ENCODE measurements at places on chromosomes 5 and 9. TPM values are rescaled to one million over a fixed set of nuclear protein-coding genes. Genes with fewer than 3 reads are reported as not detected.

The DNAI1 gene
- not detected for total RNA-seq

The NTRK2 gene
- not detected for total RNA-seq

The CRB2 gene
- total RNA-seq, result 0.26 TPM

The STOML2 gene
- total RNA-seq, result 102 TPM

The RLN2 gene
- not detected for total RNA-seq

The PCDHGB4 gene
- total RNA-seq, result 0.07 TPM

The ANGPTL2 gene
- total RNA-seq, result 0.17 TPM

The GFPT2 gene
- total RNA-seq, result 50.5 TPM

The GPR150 gene
- not detected for total RNA-seq

The TIMD4 gene
- not detected for total RNA-seq

- no peak for DNase-seq
Observed at GRCh38 chr9:109460576-109460975, 37.5 kb downstream of the PTPN3 start.

- no peak for DNase-seq
Observed at GRCh38 chr5:140023611-140024191, 19.4 kb downstream of the NRG2 start.

DNA sequence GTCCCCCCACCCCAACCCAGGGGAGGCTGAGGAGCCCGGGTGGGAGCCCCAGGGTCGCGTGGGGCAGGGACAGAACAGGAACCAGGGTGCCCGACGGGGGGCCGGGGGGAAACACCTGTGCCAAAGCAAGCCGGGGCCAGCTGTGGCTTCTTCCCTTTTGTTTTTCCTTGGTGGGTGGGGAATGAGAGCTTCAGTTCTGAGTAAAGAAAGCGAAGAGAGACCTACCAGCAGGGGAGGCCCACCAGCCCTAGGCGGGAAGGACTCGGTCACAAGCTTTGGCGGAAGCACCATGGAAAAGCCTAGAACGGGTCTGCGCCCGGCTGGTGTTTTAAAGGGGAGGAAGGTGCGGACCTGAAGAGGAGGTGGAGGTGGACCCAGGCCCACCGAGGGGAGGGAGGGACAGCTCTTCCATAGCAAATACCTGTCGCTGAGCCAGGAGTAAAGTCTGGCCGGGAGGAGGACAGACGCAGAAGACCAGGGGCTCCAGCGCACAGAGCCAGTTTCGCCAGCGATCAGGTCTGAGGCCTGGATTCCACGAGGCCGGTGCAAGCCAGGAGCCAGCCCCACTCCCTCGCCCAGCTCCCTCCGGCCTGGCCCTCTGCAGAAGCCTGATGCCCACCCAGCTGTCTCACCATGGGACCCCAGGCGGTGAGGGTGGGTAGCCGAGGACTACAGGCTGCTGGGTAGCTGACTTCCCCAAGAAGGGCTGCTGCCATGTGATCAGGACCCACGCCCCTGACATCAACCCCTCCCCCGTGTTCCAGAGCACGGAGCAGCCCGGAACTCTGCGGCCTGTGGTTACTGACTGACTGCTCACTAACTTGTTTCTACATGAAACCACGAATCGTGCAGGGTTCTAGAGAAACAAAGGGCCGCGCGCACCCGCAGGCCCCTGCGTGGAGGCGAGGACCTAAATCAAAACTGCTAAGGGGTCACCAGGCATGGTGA lies 849 bp upstream of the MGAT1 start:
- DNase-seq, result no peak

DNA sequence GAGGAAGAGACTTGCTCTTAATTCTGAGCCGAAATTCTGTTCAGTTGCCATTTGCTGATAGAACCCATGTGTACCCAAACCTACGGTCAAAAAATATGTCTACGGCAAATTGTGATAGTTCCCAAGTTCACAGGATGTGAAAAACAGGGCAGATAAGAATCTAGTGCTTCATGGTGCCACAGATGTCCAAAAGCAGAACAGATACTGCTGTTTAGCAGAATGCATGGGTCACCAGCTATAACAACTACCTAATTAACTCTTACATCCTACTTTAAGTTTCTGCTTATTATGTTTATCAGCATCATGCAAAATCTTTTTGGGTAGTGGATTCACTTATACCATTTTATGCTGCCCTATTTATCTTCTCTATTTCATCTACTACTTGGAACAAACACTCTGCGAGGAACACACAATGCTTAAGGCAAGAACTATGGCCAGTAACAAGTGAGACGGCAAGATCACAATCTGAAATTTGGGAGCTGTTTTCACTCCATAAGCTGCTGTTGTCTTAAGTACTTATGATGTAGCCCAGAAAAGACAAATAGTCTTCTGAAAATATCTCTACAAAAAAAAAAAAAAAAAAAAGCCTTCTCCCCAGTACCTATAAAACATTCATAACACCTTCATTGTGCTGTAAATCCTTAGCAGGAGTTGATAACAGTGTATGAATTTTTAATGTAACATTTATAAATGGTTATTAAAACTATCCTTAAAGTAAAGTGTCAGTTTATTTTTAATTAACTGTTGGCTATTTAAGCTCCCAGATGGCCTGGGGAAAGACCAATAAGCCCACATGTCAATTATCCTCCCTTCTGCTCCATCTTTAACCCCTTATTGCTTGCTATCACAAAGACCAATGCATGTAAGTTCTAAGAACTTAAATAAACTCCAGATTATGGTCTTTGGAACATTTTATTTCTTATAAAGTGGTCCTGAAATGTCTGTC lies 232.3 kb downstream of the TLR4 start:
- no peak for DNase-seq

GRCh38 chr5:2375291-2375690 lies 376.2 kb downstream of the IRX2 start:
- no peak for DNase-seq

DNA sequence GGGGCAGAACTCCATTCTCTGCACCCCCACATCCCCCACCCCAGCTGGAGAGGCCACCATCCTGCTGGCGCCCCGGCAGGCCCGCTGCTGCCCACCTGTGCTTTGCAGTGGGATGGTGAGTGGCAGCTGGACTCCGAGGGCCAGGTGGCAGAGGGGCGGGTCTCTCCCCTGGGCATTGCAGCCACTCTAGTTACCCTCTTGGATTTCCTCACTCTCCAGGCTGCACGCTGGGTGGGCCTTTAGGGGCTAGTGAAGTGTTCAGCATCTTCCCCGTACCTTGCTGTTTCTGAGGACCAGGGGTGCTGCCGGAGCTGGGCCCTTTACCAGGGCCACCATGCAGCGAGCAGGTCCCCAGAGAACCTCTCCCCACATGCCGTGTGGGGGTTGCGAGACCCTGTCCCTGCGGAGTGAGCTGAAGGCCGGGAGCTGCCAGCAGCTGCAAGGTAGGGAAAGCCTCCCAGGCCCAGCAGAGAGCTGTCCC lies 88.4 kb upstream of the SH3PXD2B start:
- no peak for DNase-seq

- DNase-seq, result no peak
Observed at GRCh38 chr9:120692901-120693699, 21.2 kb downstream of the MEGF9 start.

DNA sequence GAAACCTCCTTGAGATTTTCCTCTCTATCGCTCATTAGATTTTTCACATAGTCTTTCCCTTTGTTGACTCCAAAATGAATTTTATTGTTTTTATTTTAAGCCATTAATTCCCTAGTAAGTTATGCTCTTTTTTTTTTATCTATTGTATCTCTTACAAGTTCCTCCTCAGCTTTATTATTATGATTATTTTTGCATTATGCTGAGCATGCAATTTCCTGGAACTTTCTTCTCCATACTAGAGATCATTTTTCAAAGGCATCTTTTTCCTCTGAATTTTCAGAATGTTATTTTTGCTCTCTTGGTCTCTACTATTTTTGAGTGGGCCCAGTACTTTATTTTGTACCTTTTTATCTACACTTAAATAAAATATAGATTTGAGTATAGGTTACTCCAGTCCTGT lies 376.6 kb upstream of the SEMA6A start:
- no peak for DNase-seq

DNA sequence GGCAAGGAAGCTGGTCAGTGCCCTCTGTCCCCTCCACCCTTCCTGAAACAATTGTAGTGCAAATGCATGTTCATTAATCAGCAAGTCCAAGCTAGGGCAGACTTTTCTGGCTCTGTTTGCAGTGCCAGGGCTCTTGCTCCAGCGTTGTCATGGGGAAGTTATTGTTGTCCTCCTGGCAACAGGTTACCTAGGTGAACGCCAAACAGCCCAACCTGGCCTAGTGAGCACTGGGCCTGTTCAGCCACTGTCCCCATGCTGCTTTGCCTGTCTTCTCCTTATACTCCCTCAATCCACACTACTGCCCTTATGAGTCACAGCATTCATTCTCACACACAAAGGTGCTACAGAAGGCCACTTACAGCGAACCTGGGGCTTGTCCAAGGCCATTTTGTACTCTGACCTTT lies 34.5 kb upstream of the GLIS3 start:
- DNase-seq, result no peak

- DNase-seq, result no peak
Observed at GRCh38 chr5:131139321-131139720, 25.7 kb downstream of the HINT1 start.

- no peak for DNase-seq
Observed at GRCh38 chr5:95864456-95864855, 41.9 kb upstream of the GLRX start.

DNA sequence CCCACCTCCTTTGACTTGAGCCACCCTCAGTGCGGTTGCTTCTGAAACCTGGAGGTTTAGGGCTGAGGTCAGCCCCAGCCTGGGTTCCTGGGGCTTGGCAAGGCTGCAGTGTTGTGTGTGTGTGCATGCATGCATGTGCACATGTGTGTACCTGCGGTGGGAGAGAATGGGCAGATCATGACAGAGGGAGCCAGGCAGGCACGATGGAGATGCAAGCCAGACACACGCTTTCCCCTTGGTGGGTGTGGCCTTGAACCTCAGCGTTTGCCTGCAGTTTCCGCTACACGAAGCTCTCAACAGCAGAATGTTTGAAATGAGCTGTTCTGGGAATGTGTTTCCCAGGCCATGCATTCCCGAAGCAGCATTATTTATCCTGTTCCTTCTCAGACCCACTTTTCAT lies 65.9 kb upstream of the RAPGEF1 start:
- DNase-seq, result no peak

DNA sequence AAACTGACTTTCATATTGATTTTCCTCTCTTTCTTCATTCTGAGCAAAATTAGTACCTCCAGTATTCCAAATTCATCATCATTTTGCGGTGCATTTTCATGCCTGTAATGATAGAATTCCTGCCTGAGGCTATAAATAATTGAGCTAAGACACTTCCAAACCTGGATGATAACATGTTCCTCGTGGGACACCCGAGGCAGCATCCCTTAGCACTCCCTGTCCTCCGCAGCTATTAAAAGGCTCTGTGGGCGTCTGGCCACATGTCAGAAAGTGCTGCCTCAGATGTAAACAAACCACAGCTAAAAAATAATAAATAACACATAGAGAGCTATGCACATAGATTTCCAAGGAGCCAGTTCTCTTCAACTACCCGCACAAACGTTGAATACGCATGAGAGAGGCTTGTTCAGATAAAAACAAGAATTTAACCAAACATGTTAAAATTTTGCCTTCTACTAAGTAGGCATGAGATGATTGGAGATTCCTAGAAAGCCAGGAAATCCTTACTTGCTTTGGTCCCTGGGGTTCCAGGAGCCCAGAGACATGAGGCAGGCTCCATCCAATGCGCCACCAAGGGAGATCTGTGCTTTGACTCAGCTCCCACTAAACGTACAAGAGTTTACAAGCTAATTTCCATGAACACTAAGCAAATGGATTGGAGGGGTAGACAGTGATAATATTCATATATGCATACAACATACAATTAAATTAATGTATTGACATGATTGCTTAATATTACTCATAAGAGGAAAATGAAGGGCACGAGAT lies 82.7 kb downstream of the SHC3 start:
- no peak for DNase-seq

DNA sequence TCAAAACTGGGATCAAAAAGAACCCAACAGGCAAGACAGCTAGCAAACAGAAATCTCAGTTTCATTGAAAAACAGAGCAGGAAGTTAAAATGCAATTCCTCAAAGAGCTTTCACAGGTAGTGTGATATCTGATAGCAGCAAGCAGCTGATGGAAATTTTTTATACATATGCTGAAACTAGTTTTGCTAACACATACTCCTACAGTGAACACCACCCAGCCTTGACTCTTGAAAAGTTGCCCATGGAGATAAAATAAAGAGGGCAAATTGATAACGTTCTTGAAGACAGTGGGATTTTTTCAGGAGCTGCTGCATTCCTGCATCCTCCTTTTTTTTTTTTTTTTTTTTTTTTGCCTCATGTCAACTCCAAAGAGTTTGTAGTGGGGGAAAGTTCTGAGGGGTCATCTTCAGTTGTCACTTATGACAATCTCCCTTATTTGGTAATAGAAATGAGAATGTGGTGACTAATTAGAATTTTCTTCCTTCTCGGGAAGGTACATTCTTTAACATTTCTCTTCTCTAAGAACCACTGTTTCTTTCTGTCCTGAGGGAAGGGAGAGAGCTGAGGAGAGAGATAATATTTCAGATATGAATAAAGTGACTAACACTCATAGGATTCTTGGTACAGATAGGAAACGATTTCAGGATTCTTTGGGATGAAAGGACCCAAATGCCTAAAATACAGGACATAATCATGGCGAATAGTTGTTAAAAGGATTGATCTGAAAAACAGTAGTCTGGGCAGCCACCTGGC lies 24.6 kb downstream of the SH3RF2 start:
- DNase-seq, result no peak

GRCh38 chr9:137984520-137985257 lies 107.1 kb downstream of the CACNA1B start:
- no peak for DNase-seq

DNA sequence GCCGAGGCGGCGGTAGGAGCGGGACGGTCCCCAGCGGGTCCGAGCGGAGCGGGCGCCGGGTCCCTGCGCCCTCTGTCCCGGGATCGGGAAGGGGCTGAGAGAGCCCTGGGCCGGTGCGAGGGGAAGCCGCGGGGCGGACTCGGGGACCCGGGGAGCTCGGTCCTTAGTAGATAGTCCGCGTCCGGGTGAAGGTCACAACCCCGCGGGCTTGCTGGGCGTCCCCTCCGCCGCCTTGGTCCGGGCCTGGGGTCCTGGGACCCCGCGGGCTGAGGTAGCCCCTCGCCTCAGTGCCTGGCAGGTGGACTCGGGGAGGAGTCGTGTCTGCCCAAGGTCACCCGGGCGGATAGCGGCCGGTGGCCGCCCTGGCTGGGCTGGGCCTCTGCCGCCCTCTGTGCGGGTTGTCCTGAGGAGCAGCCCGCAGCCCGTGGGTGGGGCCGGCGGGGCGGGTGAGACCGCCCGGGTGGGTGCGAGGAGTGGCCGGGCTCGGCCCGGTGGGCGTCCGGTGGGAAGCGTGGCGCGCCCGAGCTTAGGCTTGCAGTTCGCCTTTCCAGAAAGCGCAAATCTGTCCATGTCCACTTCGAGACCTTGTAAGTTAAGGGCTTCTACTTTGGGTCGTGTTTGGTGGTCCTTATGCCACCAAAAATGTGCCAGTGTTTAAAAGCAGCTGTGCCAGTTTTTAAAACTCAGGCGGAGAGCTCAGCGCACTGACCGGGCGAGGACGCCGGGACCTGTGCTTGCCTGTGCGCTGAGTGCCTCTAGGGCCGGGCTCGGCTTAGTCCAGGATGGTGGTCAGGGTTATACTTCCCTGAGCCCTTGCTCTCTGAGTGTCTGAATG lies 554 bp downstream of the SDHA start:
- DNase-seq, result no peak
